ENCODE measurements at places on chromosomes 3 and 15.

DNA sequence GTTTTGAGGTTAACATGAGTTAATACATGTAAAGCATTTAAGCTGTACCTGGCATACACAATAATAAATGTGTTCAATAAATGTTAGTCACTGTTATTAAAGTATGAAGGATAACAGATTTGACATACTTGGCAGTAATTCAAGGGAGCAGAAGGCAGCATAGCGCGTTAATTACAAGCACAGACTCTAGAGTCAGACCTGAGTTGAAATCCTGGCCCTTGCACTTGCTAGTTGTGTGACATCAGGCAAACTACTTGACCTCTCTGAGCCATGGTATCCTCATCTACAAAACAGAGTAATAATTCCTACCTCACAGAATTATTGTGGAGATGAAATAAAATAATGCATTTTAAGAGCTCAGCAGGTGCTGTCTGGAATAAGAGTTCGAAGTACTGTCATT lies 5.4 kb downstream of the IFT122 start:
- DNase-seq, result no peak

GRCh38 chr15:53218666-53219580 lies 428.8 kb upstream of the ONECUT1 start:
- no peak for DNase-seq

DNA sequence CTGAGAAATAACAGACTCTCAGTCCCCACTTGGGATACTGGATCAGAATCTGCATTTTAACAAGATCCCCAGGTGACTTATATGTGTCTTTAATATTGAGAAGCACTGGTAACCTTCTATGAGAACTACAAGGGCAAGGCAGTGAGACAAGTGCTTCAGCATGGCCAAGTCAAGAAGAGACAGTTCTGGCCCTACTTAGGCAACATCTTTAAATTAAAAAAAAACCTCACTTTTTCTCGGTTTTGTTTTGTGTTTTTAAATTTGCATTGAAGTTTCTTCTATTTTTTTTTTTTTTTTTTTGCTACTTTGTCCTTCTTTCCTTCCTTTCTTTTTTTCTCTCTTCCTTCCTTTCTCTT lies 42.5 kb upstream of the SPTSSB start:
- no peak for DNase-seq

DNA sequence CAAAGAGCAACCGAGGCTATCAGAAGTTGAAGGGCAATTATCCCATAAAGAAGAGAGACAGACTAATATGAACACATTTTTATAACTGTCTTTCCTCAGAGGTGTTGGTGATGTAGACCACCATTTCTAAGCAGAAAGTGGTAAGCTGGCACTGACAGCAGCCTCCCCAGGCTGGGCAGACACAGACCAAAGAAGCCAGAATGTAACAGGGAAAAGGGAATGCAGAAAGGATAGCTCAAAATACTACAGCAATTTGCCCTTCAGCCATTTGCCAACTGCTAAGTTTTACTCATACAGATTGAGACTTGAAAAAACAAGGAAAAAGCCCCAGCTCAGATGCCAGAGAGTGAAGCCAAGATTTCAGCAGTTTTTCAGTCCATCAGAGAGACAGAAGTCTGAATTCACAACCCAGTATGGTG lies 73.5 kb upstream of the ABI3BP start:
- no peak for DNase-seq

GRCh38 chr3:113242096-113242581 lies 30.8 kb downstream of the BOC start:
- DNase-seq, result no peak

DNA sequence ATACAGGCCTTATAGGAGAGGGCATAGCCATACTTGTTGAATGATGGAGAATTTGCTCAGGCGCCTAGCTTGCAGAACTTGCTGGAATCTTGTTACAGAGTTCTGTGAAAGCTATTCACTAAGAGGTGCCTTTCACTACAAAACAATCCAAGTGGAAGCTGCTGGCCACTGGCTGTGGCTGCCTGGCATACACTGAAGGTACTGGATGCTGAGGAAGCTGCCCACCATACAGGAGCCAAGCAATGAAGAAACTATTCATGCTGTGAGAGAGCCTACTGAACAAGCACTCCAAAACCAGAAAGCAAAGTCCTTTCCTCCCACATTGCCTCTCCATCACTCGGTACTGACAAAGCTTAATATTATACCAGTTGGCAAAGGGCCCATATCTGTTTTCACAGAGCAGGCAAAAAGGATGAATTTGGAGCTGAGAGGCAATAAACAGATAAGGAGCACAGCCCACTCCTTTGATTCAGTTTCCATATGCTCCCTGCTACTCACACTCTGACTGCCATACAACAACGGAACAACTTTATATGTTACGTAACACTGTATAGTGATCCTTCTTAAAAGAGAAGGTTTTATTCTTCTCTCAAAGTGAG lies 192.6 kb upstream of the ALCAM start:
- no peak for DNase-seq

DNA sequence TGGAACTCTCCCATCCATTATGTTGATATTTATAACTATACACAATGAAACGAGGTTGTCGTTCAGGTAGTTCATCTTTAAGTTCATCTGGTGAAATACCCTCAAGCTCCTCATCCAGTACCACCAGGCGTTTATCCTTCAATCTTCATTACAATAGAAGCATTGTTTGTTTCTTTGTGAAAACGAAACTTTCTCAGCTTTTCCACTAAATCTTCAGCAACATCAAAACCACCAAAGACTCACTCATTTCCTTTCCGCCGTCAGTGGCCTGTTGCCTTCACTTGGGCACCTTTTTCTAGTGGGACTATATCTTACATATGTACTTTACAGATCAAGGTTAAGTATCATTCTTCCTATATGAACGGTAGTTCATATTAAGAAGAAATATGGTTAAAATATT lies 44.1 kb upstream of the TFG start:
- DNase-seq, result peak; percentile 14

- no peak for DNase-seq
Measured at GRCh38 chr3:139794469-139795265, 116.9 kb upstream of the NMNAT3 start.

GRCh38 chr15:90870354-90871138 lies 2.2 kb downstream of the FURIN start:
- DNase-seq, result no peak

DNA sequence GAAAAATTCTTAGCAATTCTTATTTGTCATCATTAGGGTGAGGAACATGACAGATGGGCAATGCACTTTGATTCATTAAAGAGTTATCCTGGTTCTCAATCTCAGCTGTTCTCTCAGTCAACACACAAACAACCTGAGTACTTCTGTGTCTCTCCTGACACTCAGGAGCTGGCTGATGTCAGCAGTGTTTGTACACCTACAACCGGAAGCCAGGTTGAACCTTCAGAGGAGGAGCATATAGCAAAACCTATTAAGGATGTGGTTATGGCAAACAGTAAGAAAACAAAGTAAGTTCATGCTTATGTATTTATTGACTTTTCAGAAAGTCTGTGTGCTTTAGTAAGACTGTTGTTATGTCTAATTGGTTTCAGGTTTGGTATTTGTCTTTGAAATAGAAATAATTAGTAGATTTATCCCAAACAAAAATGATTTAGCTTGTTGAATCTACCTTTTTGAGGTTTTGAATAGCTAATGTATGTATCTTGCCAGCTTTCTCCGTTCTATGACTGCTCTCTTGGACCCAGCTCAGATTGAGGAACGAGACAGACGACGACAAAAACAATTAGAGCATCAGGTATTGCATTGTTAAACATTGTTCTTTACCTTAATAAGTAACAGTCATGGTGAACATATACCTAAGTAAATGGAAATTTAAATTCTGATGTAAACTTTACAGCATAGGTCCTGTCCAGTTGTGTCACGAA lies 36.6 kb downstream of the CCDC66 start:
- peak; percentile 14 for DNase-seq

GRCh38 chr3:11154036-11154952 lies at the start of gene HRH1:
TSS of gene HRH1 (plus strand) at chr3:11154493. CDS start at chr3:11259038, 104,545 bp downstream.
- DNase-seq, result no peak

DNA sequence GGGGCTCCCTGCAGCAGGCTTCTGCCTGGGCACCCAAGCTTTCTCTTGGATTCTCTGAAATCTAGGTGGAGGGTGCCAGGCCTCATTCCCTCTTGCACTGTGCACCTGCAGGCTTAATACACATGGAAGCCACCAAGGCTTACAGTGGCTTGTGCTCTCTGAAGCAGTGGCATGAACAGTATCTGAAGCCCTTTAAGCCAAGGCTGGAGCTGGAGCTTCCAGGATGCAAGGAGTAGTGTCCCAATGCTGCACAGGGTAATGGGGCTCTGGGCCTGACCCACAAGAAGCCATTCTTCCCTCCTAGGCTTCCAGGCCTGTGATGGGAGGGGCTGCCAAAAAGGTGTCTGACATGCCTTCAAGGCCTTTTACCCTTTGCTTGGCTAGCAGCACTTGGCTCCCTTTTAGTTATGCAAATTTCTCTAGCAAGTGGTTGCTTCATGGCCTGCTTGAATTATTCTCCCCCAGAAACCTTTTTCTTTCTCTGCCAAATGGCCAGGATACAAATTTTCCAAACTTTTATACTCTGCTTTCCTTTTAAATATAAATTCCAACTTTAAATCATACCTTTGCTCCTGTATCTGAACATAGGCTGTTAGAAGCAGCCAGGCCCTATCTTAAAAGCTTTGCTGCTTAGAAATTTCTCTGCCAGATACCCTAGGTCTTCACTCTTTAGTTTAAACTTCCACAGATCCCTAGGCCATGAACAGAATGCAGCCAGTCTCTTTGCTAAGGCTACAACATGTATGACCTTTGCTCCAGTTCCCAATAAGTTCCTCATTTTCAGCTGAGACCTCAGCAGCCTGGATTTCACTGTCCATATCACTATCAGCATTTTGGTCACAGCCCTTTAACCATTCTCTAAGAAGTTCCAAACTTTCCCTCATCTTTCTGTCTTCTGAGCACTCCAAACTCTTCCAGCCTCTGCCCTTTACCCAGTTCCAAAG lies 201.1 kb upstream of the LRRFIP2 start:
- DNase-seq, result no peak

Data from stimulated activated CD8-positive, alpha-beta memory T cell treated with anti-CD3 and anti-CD28 coated beads, Interleukin-7, amount 100 ng/mL, for 4 hours (primary cell).